ENCODE measurements at places on chromosomes 12 and 14.

DNA sequence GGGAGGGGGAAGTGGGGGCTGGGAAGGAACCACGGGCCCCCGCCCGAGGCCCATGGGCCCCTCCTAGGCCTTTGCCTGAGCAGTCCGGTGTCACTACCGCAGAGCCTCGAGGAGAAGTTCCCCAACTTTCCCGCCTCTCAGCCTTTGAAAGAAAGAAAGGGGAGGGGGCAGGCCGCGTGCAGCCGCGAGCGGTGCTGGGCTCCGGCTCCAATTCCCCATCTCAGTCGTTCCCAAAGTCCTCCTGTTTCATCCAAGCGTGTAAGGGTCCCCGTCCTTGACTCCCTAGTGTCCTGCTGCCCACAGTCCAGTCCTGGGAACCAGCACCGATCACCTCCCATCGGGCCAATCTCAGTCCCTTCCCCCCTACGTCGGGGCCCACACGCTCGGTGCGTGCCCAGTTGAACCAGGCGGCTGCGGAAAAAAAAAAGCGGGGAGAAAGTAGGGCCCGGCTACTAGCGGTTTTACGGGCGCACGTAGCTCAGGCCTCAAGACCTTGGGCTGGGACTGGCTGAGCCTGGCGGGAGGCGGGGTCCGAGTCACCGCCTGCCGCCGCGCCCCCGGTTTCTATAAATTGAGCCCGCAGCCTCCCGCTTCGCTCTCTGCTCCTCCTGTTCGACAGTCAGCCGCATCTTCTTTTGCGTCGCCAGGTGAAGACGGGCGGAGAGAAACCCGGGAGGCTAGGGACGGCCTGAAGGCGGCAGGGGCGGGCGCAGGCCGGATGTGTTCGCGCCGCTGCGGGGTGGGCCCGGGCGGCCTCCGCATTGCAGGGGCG lies at the start of gene GAPDH:
Gene GAPDH (plus strand): TSS at position 595 of the 772 bp plus-strand sequence. CDS start 316 bp downstream, outside the sequence.
- DNase-seq = peak; percentile 91

- no peak for DNase-seq
Measured at GRCh38 chr12:131428091-131428685, 282.7 kb upstream of the SFSWAP start.

- no peak for DNase-seq
Measured at GRCh38 chr12:81330480-81330879, 252.6 kb downstream of the ACSS3 start.

- DNase-seq = no peak
Measured at GRCh38 chr14:76138758-76139723, 12.7 kb upstream of the GPATCH2L start.

DNA sequence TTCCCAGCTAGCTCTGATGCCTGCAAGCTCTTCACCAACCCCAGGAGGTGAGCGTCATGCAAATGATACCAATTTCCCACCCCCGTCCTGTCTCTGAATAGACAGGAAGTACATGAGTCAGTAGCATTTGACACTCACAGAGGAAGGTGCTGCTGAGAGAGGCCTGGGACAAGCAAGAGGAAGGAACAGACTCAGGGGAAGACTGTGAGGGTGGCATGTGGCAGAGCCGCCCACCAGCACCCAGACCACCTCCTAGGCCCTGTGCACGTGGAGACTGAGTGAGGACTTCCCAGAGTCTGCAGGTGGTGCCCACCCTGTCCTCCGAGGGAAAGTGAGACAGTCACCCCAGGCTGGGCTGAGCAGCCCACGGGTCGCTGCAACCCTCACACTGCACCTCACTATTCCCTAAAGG lies 199.5 kb upstream of the SFSWAP start:
- peak; percentile 31 for DNase-seq

- DNase-seq = no peak
Measured at GRCh38 chr14:24943024-24943423, 106.9 kb downstream of the STXBP6 start.

- DNase-seq = no peak
Measured at GRCh38 chr12:22722081-22722480, 97.1 kb downstream of the ETNK1 start.

GRCh38 chr12:23569356-23569755 lies 380.1 kb downstream of the SOX5 start:
- no peak for DNase-seq

DNA sequence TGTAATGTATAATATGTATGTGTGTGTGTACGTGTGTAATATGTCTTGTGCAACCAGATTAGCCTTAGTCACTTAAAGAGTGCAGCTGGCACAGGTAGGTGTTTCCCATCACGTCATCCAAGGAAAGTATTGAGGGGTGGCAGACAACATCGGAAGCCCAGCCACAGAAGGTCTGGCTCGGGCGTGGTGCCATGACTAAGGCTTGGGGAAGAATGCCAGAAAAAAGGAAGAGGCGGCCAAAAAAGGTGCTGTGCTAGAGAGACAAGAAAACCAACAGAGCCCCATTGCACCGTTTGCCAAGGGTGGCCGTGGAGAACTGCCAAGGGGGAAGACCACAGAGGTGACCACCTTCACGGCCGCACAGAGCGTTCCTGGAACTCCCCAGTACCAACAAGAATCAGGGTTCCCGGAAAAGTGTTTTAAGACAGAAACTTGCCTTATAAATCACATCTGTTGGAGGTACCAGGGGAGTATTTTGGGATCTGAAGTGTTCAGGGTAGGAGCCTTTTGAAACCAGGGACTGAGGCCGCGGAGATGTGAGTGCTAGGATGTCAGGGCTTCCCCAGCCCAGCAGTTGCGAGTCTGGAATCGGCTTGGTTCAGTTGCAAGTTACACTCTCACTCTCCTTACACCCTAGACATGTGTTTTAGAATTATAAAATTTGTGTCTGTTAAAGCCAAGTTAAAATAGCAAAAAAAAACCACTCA lies 131.2 kb upstream of the DYRK2 start:
- DNase-seq = no peak

GRCh38 chr12:89234324-89235114 lies 117.8 kb downstream of the DUSP6 start:
- no peak for DNase-seq

GRCh38 chr12:112199136-112199535 lies 73.8 kb downstream of the TRAFD1 start:
- DNase-seq = no peak

DNA sequence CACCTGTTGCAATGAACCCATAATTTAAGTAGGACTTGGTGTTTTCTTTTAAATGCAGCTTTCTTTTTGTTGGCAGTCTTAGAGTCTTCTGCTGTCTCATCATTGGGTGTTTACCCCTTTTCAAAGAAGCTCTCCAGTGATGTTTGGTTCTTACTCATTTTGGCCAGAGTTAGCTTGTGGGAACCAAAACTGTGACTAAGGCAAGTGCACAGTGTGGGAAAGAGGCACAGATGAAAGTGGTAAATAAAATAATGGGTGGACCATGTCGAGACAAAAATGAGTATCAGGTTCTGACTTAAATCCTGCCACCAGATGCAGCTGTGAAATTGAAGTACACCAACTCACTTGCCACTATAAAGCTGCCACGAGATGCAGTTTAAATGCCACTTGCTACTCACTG lies 615.4 kb upstream of the MIS18BP1 start:
- no peak for DNase-seq

- DNase-seq = no peak
Measured at GRCh38 chr12:55718015-55718414, 2.2 kb downstream of the BLOC1S1 start.

- DNase-seq = no peak
Measured at GRCh38 chr14:77593501-77593961, 22.9 kb downstream of the SPTLC2 start.

DNA sequence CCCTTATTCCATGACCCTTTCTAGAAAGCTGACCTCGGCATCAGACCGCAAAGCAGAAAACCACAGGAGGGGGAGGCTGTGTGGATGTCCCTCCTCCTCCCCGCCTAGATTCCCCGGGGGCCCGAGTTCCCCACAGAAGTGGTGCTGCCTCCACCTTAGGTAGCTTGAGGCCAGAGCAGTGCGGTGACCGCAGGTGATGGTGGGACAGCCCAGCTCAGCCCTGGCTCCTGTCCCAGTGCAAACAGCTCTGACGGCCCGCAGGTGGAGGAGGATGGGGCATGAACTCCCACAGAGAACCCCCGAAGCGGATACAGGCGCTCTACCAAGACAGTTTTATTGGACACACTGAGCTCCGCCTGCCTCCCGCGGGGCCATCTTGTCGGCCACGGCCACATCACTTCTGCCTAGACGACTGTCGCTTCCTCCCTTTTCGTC lies 19.5 kb downstream of the ARL6IP4 start:
- DNase-seq = no peak

DNA sequence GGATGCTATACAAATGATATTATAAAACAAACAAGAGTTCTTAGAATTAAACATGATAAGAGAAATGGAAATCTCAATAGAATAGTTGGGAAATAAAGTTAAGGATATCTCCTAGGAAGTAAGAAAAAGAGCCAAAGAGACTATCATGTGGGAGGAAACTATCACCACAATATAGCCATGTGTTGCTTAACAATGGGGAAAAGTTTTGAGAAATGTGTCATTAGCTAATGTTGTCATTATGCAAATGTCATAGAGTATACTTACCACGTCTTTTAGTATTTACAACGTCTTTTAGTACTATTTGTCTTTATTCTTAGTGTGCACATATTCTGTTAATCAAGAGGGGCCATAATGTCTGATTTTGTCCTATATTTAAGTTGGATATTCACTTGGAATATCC lies 58.7 kb downstream of the ZNF641 start:
- DNase-seq = no peak

DNA sequence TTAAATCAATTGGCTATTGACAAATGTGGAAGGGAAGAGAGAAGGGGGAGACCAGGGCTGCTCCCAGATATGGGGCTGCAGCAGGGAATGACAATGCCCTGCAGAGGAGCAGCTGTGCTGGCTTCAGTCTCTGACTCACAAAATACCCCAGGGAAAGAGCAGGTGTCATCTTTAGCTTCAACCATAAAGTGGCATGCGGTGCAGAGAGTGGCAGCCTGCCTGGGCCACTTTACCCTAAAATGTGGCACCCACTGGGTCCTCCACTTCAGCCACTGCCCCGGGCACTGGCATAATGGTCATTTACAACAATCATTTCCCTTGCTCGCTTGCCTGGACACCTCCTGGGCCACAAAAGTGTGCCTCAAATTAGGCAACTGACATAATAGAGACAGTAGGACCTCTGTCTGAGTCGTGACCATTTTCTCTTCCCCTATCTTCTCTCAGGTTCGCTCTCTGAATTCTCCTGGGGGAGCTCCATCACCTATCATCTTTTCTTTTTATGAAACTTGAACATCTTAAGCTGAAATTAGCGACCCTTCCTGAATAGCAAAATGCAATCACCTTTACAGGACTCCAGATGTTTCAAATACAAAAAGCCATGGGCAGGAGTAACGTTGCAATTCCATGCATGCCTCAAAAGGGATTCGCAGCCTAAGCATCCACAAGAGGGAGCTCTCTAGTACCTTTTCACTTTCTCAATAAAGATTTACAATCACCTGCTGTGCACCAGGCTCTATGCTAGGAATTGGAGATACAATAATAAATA lies 179.9 kb upstream of the ATF7IP start:
- DNase-seq = no peak

DNA sequence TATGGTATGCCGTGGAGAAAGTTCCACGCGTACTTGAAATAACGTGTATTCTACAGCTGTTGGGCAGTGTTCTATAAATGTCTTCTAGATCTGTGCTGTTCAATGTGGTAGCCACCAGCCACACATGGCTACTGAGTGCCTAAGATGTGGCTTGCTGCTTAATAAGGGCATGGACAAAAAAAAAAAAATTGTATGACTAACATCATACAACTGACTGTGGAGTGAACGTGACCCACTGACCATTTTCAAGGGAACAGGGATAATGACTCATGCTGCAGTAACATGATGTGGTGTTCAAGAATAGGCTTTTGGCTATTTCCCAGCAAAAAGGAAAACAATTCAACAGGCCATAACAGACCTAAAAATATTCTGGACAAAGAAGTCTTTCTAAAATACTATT lies 13.0 kb downstream of the ATG14 start:
- DNase-seq = no peak

DNA sequence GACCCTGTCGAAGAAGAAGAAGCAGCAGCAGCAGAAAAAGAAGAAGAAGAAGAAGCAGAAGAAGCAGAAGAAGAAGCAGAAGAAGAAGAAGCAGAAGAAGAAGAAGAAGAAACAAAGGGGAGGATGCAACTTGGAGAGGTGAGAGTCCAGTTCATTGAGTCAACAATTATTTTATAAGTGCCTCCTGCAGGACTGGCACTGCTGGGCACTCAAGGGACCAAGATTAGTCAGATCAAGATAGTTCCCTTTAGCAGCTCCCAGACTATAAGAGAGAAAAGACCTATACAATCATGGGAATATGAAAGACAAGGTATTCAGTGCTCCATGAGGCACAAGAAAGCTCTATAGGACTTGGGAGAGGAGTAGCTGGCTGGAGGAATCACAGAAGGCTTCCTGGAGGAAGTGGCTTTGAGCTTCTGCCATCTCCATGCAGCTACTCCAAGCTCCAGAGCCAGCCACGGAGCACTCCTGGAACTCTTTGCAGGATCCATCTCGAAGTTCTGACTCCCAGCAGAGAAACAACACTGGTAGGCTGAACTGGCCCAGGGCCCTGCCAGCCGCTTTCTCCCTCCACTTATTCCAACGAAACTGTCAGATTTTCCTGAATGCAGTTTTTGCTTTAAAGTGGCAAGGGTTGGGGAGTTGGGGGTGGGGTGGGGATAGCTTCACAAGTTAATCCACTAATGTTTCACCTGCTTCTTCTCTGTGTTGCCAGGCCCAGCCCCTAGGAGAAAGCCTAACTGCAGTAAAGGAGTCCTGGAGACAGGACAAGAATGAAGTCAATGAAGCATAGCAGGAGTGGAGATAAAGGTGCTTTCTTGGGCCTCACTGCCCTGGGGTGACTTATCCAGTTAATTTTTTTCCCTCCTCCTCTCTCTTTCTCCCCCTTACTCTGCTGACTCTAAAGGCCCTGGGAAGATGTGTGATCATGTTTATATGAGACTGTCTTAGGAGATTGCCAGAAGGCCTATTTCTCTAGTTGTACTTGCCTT lies 140.1 kb upstream of the PARP11 start:
- DNase-seq = no peak

DNA sequence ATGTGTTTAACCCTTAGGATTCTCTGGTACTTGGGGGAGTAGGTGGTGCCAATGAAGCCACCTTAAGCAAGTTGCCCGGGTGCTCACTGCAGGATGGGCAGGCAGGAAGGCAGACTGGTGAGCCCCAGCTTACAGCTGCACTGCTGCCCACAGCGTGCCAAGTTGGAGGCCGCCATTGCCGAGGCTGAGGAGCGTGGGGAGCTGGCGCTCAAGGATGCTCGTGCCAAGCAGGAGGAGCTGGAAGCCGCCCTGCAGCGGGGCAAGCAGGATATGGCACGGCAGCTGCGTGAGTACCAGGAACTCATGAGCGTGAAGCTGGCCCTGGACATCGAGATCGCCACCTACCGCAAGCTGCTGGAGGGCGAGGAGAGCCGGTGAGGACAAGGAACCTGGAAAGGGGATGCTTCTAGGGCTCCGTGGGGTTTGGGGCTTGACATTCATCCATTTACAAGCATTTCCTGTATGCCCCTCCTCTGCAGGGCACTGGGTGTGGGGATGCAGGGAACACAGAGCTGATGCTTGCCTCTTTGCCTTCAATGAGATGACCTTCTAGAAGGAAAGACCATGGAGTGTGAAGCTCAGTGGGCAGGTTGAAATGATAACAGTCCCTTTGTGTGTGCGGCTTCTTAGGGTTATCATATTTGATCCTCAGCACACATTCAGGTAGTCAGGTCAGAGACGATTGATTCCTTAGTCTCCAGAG lies 12.4 kb downstream of the KRT7 start:
- DNase-seq = no peak

GRCh38 chr14:92493492-92493891 lies 20.1 kb upstream of the RIN3 start:
- DNase-seq = no peak

GRCh38 chr12:79690638-79691510 lies at the start of gene PAWR:
Gene PAWR, minus strand, starts transcription at chr12:79690964. Its CDS starts 720 bp downstream, at chr12:79690244.
- no peak for DNase-seq

- DNase-seq = no peak
Measured at GRCh38 chr12:63090716-63091115, 60.3 kb downstream of the AVPR1A start.

All from stimulated activated naive CD4-positive, alpha-beta T cell treated with Interleukin-2 at 50 U/mL for 16 hours (primary cell).